ENCODE measurements at places on chromosomes 1 and 21.

DNA sequence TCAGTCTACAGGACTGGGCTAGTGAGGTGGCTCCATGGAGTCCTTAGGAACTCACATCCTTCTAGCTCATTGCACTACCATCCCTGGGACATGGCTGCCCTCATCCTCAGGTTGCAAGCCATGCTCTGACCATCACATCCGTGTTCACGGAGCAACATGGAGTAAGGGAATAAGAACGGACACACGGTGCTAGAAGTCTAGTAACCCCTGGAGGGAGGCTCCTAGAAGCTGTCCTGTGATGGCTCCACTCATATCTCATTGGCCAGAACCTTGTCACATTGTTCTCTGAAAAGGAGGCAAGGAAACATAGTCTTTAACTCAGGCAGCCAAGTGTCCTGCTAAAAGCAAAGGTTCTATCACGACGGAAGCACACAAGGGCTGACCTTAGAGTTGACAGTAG lies 3.9 kb downstream of the MRAP start:
- no peak for DNase-seq

GRCh38 chr1:12201352-12202189 lies 28.3 kb upstream of the VPS13D start:
- DNase-seq: no peak

DNA sequence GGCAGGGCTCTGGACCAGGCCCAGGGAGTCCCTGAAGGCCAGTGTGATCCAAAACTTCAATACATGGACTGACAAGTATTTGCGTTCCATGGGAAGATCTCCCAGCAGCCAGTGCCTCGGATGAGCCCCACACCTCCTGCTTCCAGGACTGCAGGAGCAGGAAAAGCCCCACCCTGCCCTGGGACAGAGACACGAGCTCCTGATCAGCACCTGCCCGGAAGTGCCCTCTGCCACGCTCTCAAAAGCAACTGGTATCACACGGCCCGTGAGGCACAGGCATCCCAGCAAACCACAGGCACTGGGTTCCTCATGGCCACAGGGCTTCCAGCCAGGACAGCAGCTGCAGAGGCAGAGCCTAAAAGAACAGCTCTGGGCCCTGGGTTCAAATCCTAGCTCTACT lies 48.6 kb downstream of the ACOT7 start:
- no peak for DNase-seq

- DNase-seq: no peak
These were observed 561.1 kb downstream of the NPHP4 start for GRCh38 chr1:5430911-5431697.

- no peak for DNase-seq
These were observed 51.2 kb downstream of the EXO1 start for GRCh38 chr1:241899210-241899609.

GRCh38 chr1:78619032-78619431 lies 1.2 kb upstream of the IFI44L start:
- no peak for DNase-seq

GRCh38 chr1:164640686-164641352 lies 81.8 kb downstream of the PBX1 start:
- no peak for DNase-seq

DNA sequence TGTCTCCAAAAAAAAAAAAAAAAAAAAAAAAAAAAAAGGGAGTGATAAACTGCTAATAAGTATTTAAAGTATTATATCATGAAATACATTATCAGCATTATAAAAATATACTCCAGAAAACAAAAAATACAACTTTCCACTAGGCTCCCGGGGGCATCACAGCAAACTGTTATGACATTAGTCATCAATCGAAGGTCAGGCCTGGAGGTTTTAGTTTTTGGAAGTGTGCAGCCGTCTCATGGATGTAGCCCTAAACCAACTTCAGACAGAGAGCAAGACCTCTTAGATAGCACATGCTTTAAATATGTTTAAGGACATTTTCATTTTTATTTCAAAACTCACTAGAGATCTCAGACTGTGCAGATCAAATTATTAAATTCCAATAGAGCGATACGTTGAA lies 106.3 kb downstream of the RERE start:
- no peak for DNase-seq

GRCh38 chr1:27856561-27857343 lies 15.6 kb upstream of the THEMIS2 start:
- DNase-seq: no peak

- no peak for DNase-seq
These were observed 1011.8 kb downstream of the PLA2G4A start for GRCh38 chr1:187840557-187840956.

DNA sequence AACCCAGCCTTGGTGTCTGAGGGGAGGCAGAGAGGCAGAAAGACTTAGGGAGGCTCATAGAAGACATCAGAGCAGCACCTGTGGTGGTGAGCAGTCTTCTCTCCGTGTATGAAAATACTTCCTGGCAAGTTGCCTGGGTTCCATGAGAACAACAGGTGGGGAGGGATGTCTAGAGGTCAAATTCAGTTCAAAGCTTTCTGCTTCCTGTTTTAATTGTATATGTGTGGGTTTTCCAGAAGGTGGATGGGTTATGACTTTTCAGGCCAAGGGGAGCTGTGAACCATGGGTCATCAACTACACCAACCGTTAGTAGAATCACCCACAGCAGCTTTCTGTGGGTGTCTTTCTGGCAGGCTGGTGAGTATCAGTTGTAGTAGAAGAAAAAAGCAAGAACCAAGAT lies 4.1 kb upstream of the FCRL2 start:
- no peak for DNase-seq

- no peak for DNase-seq
These were observed 7.4 kb downstream of the HCRTR1 start for GRCh38 chr1:31624731-31625514.

DNA sequence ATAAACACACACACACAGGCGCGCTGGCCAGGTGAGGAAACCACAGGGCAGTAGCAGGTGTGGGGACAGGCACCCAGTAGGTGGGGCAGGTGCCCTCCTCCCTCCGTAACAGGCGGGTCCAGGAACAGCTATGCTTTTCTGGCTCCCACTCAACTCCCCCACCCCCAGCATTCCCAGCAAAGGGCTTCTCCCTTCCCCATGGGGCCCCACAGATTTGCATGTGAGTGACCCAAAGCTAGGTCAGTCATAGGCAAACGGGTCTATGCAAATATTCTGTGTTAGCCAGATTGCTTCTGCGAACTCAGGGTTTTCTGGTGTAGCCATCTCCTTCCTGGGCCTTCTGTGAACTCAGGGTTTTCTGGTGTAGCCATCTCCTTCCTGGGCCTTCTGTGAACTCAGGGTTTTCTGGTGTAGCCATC lies 114.2 kb downstream of the SIK1 start:
- no peak for DNase-seq

GRCh38 chr1:203359010-203359571 lies 8.2 kb upstream of the FMOD start:
- DNase-seq: no peak

GRCh38 chr1:220294846-220295301 lies 22.6 kb upstream of the RAB3GAP2 start:
- DNase-seq: no peak

GRCh38 chr1:19427087-19427781 lies 58.1 kb downstream of the CAPZB start:
- no peak for DNase-seq

DNA sequence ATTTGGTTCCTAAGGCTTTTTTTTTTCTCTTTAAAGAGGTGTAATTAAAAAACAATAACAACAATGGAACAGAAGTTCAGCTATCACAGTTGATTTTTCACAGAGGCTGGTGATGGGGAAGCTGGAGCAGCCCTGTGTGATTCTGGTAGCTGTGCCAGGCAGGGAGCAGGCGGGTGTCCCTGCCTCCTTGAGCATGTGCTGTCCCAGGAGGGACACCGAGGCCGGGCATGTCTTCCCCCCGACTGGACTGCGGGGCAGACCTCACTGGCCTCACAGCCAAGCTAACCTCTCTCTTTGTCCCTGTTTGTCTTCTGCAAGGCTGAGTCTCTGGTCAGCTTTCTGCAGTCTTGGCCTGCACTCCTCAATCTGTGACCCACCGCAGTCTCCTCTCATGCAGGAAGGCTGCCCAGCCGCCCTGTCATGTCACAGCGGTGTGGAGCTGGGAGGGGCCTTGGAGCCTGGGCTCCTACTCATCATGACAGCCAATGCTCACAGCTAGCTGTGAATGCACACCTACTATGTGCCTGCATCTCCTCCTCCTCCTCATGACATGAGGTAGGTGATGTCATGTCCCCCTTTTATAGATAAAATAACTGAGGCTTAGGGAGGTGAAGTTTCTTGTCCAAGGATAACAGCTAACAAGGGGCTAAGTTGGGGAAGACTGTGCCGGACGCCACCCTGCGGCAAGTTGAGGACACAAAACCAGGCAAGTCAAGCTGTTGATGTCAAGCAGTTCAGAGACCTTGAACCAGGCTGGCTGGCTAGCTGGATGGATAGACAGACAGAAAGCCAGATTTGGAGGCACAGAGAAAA lies 10.3 kb upstream of the ACTL8 start:
- no peak for DNase-seq

- peak; percentile 17 for DNase-seq
These were observed 618.2 kb downstream of the BRINP3 start for GRCh38 chr1:189859385-189859977.

GRCh38 chr21:45891388-45892155 lies 90.0 kb upstream of the COL6A1 start:
- DNase-seq: no peak

- no peak for DNase-seq
These were observed 94.4 kb downstream of the MIS18A start for GRCh38 chr21:32184485-32184884.

Data from HL-60 (cell line).